ENCODE measurements at places on chromosomes 5 and 9. TPM values are rescaled to one million over a fixed set of nuclear protein-coding genes. Genes with fewer than 3 reads are reported as not detected.

Gene FOXD4L4
- total RNA-seq = 0.15 TPM

DNA sequence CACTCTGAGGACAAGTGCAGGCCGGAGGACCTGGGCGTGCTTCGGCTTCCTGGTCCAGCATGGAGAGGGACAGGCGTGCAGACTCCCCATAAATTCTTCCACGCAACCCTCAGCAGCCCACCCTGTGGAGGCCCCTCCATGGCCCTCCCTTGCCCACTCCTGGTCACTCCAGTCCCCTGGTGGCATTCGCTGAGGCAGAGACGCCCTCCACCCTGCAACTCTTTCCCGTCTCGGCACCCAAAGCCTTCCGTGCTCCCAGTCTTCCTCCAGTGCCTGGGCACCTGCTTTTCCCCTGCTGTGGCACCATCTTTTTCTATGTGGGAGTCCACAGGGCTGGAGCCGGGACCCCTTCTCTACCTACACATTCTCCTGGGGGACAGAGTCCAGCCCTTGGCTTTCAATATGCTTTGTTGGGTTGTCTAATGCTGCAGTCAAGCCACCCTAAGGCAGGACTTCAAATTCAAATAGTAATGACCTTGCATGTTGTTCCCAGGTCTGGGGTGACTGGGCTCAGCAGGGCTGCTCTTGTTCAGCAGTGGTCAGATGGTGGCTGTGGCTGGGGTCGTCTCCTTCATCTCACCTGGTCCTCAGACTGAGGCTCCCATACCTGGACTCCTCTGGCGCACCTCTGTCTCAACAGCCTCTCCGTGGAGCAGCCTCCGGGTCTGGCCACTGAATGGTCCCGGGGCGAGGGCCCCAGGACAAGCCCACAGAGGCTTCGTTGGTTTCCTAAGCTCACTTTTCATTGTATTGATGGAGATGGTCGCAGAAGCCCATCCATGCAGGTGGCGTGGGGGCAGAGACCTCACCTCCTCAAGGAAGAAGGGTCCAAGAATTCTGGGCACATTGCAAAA, 15.2 kb downstream of the MRPL36 start:
- no peak overlapping the region for H3K4me3 ChIP-seq
- H3K27ac ChIP-seq = no peak overlapping the region
- no peaks in the 10 kb centered on the region for H3K4me1 ChIP-seq

GRCh38 chr9:7811677-7812076, 12.1 kb upstream of the DMAC1 start:
- no peaks in the 10 kb centered on the region for H3K4me1 ChIP-seq
- no peak overlapping the region for H3K4me3 ChIP-seq

GRCh38 chr9:6564868-6565267, 80.7 kb downstream of the GLDC start:
- H3K27me3 ChIP-seq = no peaks in the 10 kb centered on the region
- no peaks in the 10 kb centered on the region for H3K4me1 ChIP-seq
- H3K4me3 ChIP-seq = no peak overlapping the region

DNA sequence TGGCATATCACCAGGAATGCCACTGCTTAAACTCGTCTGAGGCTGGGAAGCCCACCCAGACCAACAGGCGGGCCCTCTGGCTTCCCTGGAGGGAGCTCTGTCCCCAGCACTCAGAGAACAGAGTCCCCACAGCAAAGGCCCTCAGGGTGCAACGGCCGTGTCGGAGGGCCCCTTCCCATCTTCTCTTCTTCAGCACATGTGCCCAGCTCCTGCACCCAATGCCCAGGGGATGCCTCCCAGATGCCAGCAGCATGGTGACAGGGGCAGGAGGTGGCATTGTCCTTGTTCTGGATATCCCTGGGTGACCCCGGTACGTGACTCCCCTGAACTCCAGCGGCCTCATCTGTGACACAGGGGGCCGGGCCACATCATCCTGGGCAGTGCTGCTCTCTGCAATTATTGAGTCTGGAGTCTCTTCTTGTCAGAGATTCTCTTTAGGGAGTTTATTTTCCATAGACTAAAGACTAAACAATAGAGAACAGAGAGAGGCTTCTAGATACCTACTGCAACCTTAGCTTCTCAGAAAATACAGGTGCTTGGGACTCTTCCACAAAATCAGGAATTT, 13.6 kb upstream of the OLFM1 start:
- no peaks in the 10 kb centered on the region for H3K4me1 ChIP-seq
- no peak overlapping the region for H3K4me3 ChIP-seq
- H3K27ac ChIP-seq = no peak overlapping the region
- no peaks in the 10 kb centered on the region for H3K27me3 ChIP-seq
- DNase-seq = no peak

DNA sequence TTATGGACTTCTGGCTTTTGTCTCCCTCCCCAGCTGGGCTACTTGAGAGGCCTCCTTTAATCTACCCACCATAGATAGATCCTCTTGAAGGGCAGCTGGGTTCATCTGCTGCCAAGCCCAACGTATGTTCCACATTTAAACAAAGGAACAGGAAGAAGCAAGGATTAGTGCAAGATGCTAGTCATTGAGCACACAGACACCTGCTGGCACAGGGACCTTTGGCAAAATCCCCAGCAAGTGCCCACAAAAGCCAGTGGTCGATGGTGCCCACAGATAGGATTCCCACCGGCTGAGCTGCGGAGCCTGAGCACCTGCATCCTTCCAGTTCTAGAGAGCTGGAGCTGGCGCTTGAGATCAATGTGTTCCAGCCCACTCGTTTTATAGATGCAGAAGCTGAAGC, 57.7 kb upstream of the SHB start:
- no peak for DNase-seq
- H3K27me3 ChIP-seq = no peaks in the 10 kb centered on the region
- no peaks in the 10 kb centered on the region for H3K4me1 ChIP-seq
- no peaks in the 10 kb centered on the region for H3K36me3 ChIP-seq

DNA sequence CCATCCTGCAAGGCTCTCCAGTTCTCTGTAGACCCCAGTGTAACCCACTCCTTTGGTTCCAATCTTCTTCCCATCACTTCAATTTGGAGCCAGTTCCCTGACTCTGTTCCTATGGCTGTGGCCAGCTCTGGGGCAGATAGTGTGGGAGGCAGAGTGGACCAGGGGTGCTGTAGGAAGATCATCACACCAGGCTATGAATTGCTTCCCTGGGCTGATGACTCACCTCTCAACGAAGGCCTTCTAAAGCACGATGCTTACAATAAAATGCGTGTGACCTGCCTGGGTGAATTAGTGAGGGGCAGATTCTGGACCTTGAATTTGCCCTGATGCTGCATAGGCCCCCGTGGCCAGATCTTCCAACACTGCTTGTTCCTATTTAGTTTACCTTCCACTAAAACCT, 289.7 kb downstream of the FBXL7 start:
- H3K4me1 ChIP-seq = no peaks in the 10 kb centered on the region
- no peak overlapping the region for H3K27ac ChIP-seq
- H3K27me3 ChIP-seq = no peaks in the 10 kb centered on the region

DNA sequence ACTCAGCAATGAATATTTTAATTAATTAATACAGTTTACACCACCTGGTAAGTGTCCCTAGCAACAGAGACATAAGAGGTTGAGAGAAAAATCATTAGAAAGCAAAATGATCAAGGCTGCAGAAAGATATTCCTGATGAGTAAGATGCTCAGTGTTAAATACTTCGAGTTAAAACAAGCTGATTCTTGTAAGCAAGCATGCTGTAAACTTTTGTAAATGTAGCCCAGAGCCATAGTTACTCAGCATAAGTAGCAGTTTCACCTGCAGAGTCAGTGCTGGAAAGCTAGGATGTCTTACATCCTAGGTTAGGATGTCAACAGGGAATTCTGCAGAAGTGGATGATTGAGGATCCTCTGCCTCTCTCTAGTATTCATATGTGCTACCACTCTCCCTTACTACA, 4.2 kb downstream of the PRKACG start:
- H3K27ac ChIP-seq = no peak overlapping the region
- no peaks in the 10 kb centered on the region for H3K4me1 ChIP-seq
- H3K4me3 ChIP-seq = no peak overlapping the region
- no peak for DNase-seq
- H3K27me3 ChIP-seq = no peaks in the 10 kb centered on the region

- H3K4me3 ChIP-seq = no peak overlapping the region
- H3K27me3 ChIP-seq = no peaks in the 10 kb centered on the region
- H3K4me1 ChIP-seq = no peaks in the 10 kb centered on the region
- DNase-seq = no peak
- H3K27ac ChIP-seq = no peak overlapping the region
Observed at GRCh38 chr9:105141976-105142250, 102.5 kb upstream of the SLC44A1 start.

DNA sequence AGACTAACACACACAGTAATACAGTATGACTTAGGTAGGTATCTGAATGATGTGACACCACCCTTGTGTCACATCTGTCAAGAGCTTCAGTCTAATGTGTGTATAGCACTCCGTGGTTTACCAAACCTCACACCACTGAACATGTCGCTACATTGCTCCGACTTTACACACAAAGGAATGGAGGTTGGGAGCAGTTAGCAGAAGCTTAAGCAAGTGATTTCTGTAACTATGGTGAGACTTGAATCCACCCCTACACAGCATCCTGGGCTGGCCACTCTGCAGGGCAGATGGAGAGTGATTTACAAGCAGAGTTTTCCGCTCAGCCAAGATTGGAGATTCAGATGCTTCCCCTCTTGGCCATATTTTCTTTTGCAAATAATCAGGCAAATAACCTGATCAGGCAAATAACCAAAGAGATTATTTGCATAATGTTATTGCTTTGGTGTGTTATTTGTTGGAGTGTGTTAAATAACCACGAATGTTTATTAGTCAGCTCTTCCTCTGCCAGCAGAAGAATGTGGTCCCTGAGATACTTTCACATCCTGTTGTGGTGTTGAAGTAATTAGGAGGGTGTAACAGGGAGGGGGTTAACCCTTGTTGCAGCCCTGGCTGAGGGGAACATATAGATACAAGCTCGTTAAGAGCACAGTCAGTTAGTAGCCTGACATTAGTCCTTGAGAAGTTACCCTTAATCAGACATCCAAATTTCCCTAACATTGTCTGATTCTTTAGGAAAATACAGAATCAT, 92.8 kb downstream of the SNX18 start:
- no peaks in the 10 kb centered on the region for H3K27me3 ChIP-seq
- H3K4me1 ChIP-seq = peaks cover 22% of the 10 kb centered on the region
- peak overlapping the region; percentile 26 for H3K4me3 ChIP-seq
- no peaks in the 10 kb centered on the region for H3K36me3 ChIP-seq
- peak; percentile 56 for DNase-seq

Gene ADGRV1
- 0.44 TPM for total RNA-seq
